ENCODE measurements at places on chromosomes 7 and 10.

GRCh38 chr7:70334871-70335270 is 736.6 kb downstream of the AUTS2 start:
- no peak for DNase-seq

DNA sequence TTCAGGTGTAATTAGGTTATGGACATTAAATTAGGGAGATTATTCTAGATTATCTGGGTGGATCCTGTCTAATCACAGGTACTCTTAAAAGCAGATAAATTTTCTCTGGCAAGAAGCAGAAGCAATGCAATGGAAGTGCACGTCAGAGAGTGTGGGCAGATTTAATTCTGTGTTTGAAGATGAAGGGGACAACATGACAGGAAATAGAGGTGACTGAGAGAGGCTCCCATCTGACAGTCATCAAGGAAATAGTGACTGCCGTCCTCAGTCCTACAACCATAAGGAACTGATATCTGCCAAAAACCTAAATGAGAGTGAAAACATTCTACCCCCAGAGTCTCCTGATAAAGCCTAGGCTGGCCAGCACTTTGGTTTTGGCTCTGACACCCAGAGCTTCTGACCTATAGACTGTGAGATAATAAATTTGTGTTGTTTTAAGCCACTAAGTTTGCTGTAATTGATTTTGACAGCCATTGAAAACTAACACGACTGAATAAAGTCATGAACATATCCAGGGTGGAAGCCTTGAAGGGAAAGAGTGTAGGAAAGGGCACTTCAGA is 30.5 kb upstream of the DDX50 start:
- DNase-seq, result no peak

- no peak for DNase-seq
These were observed 333.8 kb downstream of the BBS9 start for GRCh38 chr7:33463131-33463530.

DNA sequence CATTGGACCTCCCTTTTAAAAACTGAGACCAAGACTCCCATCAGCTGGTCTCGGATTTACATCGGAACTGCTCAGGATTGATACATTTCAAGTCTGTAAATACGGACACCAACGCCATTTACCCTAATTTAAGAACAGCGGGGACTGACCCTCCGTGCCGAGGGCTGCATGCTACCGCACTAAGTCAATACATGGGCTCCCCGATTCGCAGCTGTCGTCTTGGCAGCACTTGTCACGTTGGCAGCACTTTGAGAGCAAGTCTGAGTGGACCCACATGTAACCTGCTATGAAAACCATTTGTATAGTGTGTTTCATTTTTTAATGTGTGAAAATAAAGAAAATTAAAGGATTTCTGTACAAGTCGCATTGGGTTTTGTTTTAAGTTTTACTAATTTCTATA is 83.4 kb downstream of the EZH2 start:
- DNase-seq, result no peak

GRCh38 chr7:40331915-40332314 is 197.1 kb downstream of the SUGCT start:
- DNase-seq, result no peak

- no peak for DNase-seq
These were observed 142.4 kb downstream of the SH3PXD2A start for GRCh38 chr10:103712898-103713498.

- no peak for DNase-seq
These were observed 93.3 kb upstream of the ELMO1 start for GRCh38 chr7:37541810-37542443.

GRCh38 chr7:142568435-142569097 is 180.7 kb upstream of the PRSS1 start:
- no peak for DNase-seq

- DNase-seq, result no peak
These were observed 15.3 kb downstream of the CALML3 start for GRCh38 chr10:5540080-5540479.

- DNase-seq, result no peak
These were observed 8.0 kb upstream of the GRK5 start for GRCh38 chr10:119199231-119199992.

GRCh38 chr7:140033779-140034363 is 28.9 kb downstream of the PARP12 start:
- DNase-seq, result no peak

GRCh38 chr7:3412871-3413270 is 111.8 kb downstream of the SDK1 start:
- DNase-seq, result no peak

DNA sequence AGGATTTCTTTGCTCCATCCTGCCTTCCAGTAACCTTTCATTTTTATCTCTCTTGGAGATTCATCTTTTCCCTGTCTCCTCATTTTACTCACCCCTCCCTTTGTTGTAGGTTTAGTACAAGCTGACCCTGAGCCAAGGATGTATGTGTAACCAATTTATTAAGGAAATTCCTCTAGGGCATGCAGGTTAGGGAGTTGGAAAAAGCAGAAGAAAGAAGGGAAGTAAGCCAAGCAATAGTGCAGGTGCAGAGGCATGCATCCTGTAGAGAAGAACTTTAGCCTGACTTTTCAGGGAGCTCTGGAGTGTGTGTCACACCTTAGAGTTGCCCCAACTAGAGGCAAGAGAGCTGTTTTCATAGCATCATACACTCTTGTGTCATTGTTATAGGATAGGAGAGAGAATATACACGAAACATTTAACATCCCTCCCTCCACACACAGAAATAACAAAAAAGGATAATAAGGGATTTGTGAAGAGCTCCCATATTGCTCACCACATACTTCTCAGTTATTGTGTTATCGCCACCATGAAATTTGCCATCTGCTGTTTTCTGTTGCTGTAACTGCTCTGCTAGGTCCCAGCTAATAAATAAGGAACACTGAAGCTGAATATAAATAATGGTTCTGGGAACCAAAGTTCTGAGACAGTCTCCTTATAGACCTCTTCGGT is 21.8 kb upstream of the SEMA3C start:
- DNase-seq, result no peak

- DNase-seq, result no peak
These were observed 171.5 kb downstream of the PRPF18 start for GRCh38 chr10:13758312-13758711.

DNA sequence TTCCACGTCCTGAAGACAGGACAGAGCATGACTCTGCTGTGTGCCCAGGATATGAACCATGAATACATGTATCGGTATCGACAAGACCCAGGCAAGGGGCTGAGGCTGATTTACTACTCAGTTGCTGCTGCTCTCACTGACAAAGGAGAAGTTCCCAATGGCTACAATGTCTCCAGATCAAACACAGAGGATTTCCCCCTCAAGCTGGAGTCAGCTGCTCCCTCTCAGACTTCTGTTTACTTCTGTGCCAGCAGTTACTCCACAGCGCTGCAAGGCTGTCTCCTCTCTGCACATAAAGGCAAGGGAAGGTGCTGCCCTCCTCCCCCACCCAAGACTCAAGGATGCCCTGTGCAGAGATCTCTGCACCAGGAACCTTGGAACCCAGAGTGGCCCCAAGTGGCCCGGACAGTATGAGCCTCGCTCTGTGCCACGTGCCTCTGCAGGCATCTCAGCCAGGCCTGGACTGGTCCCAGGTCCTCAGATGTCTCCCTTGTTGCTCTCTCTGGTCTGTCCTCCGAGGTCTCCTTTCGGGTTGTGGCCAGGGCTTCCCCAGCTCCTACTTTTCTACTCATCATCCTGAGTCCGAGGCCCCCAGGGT is 230.3 kb upstream of the PRSS58 start:
- no peak for DNase-seq

DNA sequence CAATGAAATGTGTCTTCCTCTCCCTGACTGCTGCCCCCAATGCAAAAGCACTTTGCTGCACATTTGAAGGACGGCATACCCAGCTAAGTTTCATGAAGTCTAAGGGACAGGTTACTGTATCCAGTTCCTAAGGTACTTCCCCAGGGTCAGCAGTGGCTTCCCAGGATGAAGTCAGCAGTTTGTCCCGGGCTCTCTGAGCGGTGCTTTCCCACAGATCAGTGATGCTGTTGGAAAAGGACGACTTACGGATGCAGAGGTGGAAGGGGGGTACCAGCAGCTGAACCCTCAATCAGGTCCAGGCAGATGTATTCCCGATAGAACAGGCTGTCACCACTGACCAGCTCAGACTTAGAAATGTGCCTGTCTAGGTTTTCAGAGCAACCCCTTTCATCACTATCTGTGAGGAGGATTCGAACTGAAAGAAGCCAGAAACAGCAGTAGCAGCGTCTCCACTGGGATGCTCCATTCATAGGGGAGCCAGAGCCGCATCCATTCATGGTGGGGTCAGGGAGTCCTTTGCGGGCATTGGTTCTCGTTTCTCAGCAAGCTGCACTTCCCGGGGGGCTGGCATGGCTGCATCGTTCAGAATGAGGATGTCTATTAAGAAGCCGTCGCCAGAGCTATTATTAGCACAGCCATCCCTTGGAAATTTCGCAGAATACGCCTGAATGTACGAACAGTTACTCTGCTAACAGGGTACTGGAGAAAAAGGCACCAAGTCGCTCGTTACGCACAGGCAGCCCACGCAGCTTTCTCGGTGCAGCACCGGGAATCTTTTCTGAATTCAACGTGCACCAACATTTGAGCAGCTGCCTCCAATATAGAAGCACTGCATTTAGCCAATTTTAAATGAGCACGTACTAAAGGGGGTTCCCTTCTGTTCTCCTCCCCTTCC is 303.7 kb downstream of the PRPF18 start:
- DNase-seq, result no peak

GRCh38 chr7:81007051-81007450 is 88.2 kb upstream of the SEMA3C start:
- no peak for DNase-seq

DNA sequence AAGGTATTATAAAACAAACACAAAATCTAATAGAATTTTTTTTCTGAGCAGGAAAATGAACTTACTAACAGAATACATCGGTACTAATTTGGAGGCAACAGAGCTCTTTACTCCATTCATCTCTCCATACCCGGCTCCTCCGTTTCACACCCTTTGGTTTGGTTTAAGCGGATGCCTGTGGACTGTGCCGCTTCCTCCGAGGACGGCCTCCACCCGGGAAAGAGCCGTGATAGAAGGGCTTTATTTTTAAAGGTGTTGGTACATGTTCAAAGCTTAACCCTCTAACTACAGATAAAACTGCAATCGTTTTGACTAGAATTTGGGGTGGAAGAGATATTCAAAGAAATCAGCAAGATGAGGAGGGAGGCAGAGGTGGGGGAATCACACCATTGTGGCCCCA is 1.9 kb downstream of the VIPR2 start:
- no peak for DNase-seq

DNA sequence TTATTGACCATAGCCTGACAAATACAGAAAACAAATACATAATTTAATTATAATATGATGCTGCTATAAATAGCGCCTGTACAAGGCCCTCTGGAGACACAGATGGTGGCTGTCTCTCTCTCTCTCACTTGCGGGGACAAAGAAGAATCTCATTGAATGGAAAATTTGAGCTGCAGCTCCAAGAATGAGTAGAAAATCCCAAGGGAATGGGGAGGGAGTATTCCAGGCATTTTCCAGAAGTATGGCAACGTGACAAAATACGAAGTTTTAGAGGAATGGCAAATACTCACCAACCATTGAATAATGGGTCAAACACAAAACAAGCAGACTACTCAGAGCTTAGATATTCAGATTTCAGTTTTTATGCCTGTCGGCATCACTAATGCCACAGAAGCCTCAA is 179.9 kb downstream of the NRP1 start:
- DNase-seq, result no peak

- no peak for DNase-seq
These were observed 256.9 kb downstream of the INHBA start for GRCh38 chr7:41445946-41446345.

GRCh38 chr10:120514035-120514620 is 57.1 kb downstream of the PLPP4 start:
- no peak for DNase-seq

DNA sequence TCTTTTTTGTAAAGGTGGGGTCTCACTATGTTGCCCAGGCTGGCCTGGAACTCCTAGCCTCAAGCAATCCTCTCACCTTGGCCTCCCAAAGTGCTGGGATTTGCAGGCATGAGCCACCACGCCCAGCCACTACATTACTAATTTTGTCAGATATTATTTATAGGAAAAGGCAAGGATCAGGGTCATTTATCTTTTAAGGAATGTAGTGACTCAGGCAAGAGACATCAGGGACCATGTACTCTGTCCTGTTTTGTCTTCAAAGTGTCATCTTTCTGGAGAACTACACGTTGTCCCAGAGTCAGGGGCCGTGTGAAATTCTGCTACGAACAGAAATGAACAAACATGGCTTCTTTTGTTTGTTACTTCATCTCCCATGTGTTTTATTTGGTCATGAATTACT is 105.3 kb downstream of the NPTX2 start:
- no peak for DNase-seq

GRCh38 chr10:70319183-70319582 is 35.4 kb upstream of the NPFFR1 start:
- DNase-seq, result no peak

GRCh38 chr10:122141821-122142640 is 129.1 kb upstream of the BTBD16 start:
- no peak for DNase-seq

GRCh38 chr7:144439717-144440205 is 36.3 kb upstream of the NOBOX start:
- no peak for DNase-seq

DNA sequence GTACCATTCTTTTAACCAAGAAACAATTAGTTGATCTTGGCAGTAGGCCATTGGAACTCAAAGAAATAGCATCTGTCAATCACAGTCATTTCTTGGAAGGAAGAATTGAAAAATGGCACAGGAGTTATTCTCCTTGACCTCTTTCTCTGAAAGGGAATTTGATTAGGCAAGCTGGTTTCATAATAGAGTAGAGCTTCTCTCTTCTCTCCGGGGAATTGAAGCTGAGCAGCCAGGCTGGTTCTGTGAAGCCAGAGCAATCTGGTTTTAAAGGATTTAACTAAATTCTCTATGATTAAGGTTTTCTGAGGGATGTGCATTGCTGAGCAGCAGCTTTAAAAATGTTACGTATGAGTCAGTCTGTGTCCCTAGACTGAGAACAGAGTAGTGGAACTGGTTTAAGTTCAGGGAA is 70.2 kb downstream of the AHCYL2 start:
- no peak for DNase-seq
